ENCODE measurements at places on chromosomes 6 and 20.

DNA sequence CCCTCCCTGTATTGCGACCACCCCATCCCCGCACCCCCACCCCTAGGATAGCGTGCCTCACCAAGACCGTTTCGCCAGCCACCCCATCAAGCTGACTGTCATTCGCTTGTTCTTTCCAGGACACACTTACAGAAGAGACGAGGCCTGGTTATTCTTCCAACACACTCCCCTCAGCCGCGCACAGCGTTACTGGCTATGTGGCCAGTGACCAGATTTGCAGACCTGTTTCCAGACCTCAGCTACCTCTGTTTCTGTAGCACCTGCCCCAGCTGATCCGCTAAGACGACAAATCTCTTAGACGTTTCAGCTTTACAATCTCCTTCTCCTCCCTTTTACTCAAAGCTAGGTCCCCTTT, 26.1 kb downstream of the HLA-F start:
- no peak for DNase-seq

DNA sequence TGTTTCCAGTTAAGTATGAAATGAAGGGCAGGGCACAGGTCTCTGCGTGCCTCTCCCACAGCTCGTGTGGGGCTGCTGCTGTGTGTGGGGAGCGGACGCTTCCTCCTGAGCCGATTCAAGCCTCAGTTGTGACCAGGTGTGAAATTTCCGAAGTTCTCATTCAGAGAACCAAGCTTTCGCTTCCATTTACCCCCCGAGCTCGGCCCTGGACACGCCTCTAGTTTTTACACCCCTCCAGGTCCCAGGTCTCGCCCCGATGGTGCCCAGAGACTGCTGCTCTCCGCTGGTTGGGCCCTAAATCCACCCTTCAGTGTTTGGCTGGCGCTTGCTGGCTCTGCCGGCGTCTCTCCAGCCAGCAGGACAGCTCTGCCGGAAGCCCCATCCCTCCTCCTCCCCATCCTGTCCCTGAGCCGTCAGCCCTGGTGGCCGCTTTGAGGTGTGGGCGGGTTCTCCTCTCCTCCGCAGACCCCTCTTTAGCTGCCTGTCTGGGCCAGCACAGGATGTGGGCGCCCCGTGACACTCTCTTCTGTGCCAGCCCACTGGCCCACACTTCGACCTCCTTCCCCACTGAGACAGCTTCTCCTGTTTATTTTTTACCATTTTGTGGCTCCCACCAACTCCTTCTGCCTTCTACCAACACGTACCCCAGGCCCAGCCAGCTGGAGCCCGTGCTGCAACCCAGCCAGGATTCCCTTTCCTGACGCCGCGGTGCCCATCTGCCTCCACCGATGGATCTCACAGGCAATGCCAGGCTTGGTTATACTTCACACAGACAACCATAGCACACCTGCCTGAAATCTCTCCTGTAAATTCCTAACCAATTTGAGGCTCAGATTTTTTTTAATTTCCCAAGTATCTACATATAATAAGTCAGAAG, 142.8 kb downstream of the DLL1 start:
- DNase-seq = peak; percentile 82

GRCh38 chr6:133779916-133780695, 108.8 kb upstream of the TCF21 start:
- no peak for DNase-seq

DNA sequence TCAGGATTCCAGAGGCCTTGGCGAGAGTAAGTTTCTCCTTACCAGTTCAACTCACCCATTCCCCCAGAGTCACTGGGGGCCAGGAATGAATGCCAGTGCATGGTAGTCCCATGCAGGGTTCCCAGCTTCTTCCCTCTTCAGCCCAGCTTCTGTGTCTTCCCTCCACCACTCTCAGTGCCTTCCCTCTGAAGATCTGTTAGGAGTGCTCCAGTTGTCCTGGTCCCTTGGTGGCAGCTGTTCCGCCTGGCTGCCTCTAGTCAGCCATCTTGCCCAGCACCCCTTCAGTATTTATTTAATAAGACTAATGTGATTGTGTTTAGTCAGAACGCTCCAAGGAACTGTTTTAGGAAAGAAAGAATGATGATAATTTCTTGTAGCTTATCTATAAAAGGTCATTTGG, 23.1 kb downstream of the FIG4 start:
- no peak for DNase-seq

GRCh38 chr20:50380697-50381040, 129.5 kb upstream of the PTPN1 start:
- no peak for DNase-seq

DNA sequence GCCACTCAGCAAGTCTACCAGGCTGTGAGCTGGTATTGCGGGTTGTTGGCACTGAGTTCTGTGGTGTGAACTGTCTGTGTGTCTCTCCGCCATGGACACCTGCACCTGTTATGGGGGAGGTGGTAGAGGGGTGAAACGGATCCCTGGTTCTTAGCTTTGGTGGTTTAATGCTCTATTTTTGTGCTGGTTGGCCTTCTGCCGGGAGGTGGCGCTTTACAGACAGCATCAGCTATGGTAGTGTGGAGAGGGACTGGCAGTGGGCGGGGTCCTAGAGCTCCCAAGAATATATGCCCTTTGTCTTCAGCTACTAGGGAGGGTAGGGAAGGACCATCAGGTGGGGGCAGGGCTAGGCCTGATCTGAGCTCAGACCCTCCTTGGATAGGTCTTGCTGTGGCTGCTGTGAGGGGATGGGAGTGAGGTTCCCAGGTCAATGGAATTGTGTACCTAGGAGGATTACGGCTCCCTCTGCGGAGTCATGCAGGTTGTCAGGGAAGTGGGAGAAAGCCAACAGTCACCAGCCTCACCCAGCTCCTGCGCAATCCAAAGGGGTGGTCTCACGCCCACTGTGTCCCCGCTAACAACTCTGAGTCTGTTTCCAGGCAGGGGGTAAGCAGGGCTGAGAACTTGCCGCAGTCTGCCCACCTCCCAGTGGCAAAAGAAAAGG, 154.3 kb downstream of the CCDC170 start:
- peak; percentile 10 for DNase-seq

GRCh38 chr6:151290877-151291721, 51.3 kb downstream of the AKAP12 start:
- DNase-seq = no peak

- no peak for DNase-seq
Observed at GRCh38 chr20:43477619-43478018, 19.9 kb downstream of the SRSF6 start.

GRCh38 chr6:83381949-83382348, 48.9 kb downstream of the ME1 start:
- DNase-seq = no peak

Data from activated naive CD8-positive, alpha-beta T cell treated with anti-CD3 and anti-CD28 coated beads for 36 hours (primary cell).